ENCODE measurements at places on chromosomes 13 and 19. TPM values are rescaled to one million over a fixed set of nuclear protein-coding genes. Genes with fewer than 3 reads are reported as not detected.

The INAFM1 gene
- total RNA-seq, result 6.9 TPM

DNA sequence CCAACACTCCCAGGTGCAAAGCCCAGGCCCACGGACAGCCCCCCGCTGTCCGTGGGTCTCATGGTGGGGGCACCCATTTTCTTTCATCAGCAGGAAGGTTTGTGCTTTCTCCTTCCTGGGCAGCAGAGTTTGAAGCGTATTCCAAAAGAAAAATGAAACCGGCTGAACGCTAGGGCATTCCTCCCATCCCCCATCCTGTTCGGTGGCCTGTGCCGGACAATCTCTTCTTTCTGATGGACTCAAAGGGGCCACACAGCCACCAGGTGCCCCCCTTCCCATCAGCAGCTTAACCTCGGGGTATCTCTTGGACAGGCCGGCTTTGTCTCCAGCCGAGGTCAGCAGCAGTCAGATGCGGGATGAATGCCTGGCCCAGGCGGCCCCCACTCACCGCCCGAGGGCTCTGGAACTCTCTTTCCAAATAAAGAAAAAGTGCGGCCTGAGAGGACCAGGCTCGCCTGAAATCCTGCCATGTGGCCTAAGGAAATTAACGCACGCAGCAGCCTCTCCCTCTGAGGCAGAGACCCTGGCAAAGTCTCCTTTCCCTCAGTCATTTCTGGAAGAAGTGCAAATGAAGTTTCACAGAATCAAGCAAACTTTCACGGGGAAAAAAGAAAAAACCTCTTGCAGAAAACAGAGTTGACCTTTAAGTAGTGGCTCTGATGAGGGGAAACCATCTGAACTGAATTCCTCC is 67.8 kb downstream of the RASA3 start:
- H3K27me3 ChIP-seq, result no peaks in the 10 kb centered on the region
- H3K4me3 ChIP-seq, result peak overlapping the region; percentile 12
- H3K27ac ChIP-seq, result peak overlapping the region; percentile 95
- peak; percentile 41 for DNase-seq

The FXYD7 gene
- not detected for total RNA-seq

DNA sequence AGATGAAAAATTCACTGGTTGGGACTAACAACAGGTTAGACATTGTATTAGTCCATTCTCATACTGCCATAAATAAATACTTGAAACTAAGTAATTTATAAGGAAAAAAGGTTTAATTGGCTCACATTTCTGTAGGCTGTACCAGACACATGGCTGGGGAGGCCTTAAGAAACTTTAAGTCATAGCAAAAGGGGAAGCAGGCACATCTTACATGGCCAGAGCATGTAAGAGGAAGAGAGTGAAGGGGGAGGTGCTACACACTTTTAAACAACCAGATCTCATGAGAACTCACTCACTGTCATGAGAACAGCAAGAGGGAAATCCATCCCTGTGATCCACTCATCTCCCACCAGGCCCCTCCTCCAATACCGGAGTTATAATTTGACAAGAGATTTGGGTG is 125.9 kb downstream of the SUCLA2 start:
- no peak for DNase-seq
- H3K27me3 ChIP-seq, result no peaks in the 10 kb centered on the region
- H3K4me1 ChIP-seq, result no peaks in the 10 kb centered on the region
- no peak overlapping the region for H3K4me3 ChIP-seq
- H3K27ac ChIP-seq, result no peak overlapping the region

- H3K4me1 ChIP-seq, result no peaks in the 10 kb centered on the region
- H3K27me3 ChIP-seq, result no peaks in the 10 kb centered on the region
- DNase-seq, result no peak
- H3K27ac ChIP-seq, result no peak overlapping the region
- H3K36me3 ChIP-seq, result no peaks in the 10 kb centered on the region
- no peak overlapping the region for H3K4me3 ChIP-seq
Observed at GRCh38 chr13:98406427-98406826, 170.5 kb downstream of the STK24 start.

- H3K4me1 ChIP-seq, result no peaks in the 10 kb centered on the region
- DNase-seq, result no peak
- H3K36me3 ChIP-seq, result no peaks in the 10 kb centered on the region
- H3K4me3 ChIP-seq, result no peak overlapping the region
- H3K27me3 ChIP-seq, result no peaks in the 10 kb centered on the region
Observed at GRCh38 chr13:68232351-68233130, 1002.4 kb upstream of the PCDH9 start.

DNA sequence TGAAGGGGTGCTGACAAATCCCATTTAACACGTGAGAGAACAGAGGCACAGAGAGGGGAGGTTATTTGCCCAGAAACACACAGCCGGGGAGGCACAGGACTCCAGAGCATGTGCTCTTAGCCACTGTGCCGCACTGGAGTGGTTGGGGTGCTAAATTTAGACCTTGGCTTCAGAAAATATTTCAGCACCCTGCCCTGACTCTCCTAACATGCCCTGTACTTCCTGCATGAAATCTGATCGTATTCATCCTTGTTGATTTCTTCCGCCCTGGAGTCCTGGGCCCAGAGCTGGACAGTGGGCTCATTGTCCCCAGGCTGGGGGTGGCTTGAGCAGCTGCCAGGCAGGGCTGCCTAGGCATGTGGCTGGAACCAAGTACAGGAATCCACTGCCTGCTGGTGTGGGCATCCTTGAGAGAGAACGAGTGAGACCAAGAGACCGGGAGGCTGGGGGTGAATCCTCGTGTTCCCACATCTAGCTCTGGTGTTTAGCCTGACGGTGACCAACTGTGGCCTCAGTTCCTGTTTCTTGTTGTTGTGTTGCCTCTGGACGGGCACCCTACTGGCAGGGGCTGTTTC is 5.3 kb downstream of the SLC27A1 start:
- H3K27ac ChIP-seq, result peak overlapping the region; percentile 78
- peaks cover 33% of the 10 kb centered on the region for H3K4me1 ChIP-seq
- peak; percentile 54 for DNase-seq
- H3K36me3 ChIP-seq, result no peaks in the 10 kb centered on the region

DNA sequence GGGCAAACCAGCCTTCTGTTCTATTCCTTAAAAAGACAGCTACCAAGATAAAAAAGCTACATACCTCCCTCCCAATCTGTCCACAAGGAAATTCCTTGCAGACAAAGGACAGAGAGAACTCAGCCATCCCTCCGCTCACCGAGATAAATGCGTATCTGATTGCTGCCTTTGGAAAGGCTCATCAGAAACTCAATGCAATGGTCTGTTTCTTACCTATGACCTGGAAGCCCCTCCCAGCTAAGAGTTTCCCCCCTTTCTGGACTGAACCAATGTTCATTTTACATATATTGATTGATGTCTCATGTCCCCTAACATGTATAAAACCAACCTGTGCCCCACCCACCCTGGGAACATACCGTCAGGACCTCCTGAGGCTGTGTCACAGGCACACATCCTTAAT is 11.6 kb downstream of the BTBD2 start:
- H3K27me3 ChIP-seq, result no peaks in the 10 kb centered on the region
- no peak overlapping the region for H3K27ac ChIP-seq
- H3K4me3 ChIP-seq, result no peak overlapping the region
- no peaks in the 10 kb centered on the region for H3K4me1 ChIP-seq

DNA sequence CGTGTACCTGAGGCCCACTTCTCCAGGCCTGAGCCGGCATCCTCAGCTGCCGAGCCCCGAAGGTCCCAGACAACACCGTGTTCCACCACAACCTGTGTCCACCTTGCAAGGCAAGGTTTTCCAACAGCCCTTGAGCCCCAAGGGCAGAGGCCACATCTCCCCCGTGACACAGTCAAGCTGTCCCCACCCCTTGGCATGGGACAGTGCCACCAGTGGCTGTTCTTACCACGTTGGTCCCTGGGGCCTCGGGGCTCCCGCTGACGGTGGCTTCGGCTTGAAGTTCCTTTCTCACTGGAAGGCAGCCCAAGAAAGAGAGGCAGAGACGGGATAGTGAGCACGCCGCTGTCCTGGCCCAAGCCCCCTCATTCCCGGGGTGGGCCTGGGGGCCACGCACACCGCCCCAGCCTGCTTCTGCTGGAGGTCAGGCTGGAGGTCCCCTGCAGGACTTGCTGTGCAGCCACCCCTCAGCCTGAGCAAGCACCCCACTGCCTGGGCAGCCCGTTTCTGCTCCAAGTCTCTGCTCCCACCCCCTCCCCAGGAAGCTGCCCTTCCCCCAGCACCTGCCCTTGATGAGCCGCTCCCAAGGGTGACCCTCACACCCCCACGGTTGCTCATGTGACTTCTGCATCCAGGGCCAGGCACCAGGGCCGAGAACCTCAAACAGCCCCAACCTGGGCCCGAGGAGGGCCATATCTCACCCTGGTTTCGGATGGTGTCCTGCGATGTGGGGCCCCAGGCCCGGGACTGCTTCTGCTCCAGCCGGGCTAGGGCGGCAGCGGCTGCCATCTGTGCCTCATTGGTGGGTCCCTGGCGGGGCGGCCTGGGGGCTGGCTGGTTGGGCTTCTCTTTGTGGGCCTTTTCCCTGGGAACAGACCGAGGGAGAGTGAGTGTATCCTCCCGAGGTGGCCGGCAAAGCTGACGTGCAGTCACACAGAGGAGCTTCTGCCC is 4.1 kb downstream of the UBXN6 start:
- peak overlapping the region; percentile 9 for H3K27ac ChIP-seq
- DNase-seq, result no peak
- no peak overlapping the region for H3K4me3 ChIP-seq
- peaks cover 49% of the 10 kb centered on the region for H3K4me1 ChIP-seq
- peaks cover 51% of the 10 kb centered on the region for H3K36me3 ChIP-seq

DNA sequence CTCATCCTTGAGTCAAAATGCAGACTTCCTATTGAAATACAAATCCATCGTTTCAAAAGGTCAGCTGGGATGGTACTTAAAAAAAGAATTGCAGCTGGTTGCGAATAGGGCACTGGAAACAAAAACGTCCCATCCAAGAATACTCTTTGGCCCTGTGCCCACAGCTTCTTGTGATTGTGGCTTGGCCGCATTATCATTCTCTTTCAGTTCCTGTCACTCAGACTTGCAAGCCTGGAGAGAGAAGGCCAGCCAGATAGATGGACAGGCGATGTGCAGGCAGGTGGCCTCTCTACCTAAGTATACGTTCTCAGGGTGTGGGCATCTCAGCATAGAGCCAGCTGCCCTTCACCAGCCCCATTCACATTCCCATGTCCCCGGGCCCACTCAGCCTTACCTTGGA is 208.5 kb upstream of the ZNF536 start:
- H3K4me1 ChIP-seq, result no peaks in the 10 kb centered on the region
- no peak for DNase-seq
- H3K36me3 ChIP-seq, result no peaks in the 10 kb centered on the region
- no peaks in the 10 kb centered on the region for H3K27me3 ChIP-seq

The SELENOW gene
- 102 TPM for total RNA-seq

GRCh38 chr13:83414393-83414792 is 467.9 kb downstream of the SLITRK1 start:
- H3K36me3 ChIP-seq, result no peaks in the 10 kb centered on the region

The ITGBL1 gene
- total RNA-seq, result 5.6 TPM

The STOML3 gene
- total RNA-seq, result not detected

The RB1 gene
- 37.5 TPM for total RNA-seq

DNA sequence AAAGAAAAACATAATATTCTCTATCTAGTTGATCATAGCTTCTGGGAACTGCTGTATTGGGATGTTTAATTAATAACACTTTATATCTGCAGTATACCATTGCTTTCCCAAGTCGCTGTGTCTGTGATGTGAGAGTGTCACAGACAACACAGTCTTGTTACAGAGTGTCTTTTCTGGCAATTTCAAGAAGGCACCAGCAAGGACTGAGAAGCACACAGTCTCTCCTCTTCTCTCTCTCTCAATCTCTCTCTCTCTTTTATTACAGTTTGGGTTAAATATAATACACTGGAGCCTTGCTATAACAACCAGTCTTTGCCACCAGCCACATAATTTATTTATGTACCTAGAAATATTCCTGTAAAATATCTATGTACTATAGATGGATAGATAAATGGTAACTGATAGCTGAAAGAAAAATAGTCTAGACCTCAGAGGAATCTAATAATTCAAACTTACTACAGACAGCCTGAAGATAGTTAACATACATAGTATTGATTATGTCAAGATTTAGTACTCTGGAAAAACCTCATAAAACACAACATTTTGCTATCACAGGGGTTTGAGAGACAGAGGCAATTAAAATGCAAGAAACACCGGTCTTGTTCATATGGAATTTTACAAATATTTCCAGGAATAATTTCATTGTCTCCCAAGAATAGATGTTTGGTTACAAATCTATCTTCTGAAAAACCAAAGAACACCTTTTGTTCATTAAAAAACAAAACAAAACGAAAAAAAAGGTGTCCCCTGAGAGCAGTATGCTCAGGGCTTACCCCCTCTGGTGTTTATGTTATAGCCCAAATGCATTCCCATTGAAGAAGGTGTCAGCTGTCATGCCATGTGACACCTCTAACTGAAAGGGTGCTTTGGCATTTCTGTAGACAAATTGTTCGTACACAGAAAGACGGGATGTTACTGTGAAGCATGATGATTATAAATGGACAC is 507.8 kb downstream of the TBC1D4 start:
- H3K36me3 ChIP-seq, result no peaks in the 10 kb centered on the region
- H3K27me3 ChIP-seq, result no peaks in the 10 kb centered on the region
- no peak for DNase-seq
- no peak overlapping the region for H3K4me3 ChIP-seq

DNA sequence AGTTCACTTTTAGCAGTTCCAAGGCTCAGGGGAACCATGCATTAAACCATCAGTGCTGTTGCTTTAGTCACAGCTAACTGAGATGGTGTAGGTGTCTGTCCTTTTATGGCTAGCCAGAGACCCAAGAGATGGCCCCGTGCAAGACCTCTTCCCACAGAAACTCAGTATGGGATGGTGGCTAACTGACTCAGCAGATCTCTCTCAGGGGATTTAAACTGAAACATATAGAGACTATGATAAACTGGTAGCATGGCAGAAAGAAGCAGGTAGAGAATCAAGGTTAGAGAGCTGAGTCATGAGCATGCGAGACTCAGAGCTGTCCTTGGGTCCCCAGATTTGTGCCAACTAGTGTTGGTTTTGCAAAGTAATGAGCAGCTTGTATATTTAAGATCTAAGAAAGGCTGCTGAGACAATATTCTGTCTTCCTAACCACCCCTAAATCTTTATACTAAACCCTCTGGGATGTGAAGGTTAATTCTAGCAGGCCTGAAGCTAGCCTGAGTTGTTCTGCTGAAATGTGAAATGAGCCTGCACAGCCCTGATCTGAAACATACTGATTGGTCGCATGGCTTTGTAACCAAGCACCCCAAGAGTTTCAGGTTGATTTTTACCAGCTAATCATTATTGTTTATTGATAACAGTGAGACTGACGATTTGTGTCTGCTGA is 6.5 kb upstream of the SCEL start:
- no peaks in the 10 kb centered on the region for H3K36me3 ChIP-seq
- H3K4me1 ChIP-seq, result peaks cover 4% of the 10 kb centered on the region
- no peak overlapping the region for H3K27ac ChIP-seq
- H3K4me3 ChIP-seq, result no peak overlapping the region
- DNase-seq, result peak; percentile 52

The ZNF296 gene
- 0.70 TPM for total RNA-seq

GRCh38 chr13:38180670-38181069 is 169.0 kb upstream of the UFM1 start:
- DNase-seq, result no peak
- no peaks in the 10 kb centered on the region for H3K36me3 ChIP-seq
- H3K4me3 ChIP-seq, result no peak overlapping the region
- H3K27me3 ChIP-seq, result no peaks in the 10 kb centered on the region

The SIGLEC5 gene
- not detected for total RNA-seq

The GJB2 gene
- 0.26 TPM for total RNA-seq
